NAMALWA (cell line): ENCODE measurements at places on chromosomes 5 and 9.

GRCh38 chr5:38878391-38879077 is 32.7 kb downstream of the OSMR start:
- no peak for DNase-seq

GRCh38 chr5:8505196-8505595 is 636.2 kb downstream of the MTRR start:
- DNase-seq: no peak

DNA sequence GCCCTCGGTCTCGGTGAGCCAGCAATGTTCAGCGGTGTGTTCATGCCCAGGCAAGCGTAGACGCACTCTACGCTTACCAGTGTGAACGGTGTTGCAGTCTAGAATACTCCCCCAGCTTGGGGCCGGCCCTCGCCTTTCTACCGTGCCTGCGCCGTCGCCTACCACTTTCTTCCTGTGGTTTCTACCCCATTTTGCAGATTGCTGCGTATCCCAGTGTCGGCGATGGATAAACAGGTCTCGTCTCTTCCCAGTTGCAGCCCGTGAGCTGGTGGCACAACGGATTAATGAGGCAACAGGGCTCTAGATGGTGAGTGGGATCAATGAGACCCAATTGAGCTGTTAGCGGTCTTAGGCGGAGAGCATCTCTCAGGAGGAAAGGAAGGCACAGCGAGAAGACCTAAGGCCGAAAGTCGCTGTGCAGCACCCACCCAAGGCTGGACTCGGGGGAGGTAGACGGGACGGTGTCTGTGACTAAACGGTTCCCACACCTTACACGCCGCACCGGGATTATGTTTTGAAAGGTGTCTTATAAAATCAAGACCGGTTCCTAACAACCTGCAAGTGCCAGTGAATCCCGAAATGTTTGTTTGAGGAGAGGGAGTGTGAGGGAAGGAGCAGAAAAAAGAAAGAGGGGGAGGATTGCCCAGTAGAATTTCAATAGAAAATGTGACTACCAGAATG is 5.8 kb downstream of the OTP start:
- DNase-seq: no peak

- DNase-seq: no peak
Measured at GRCh38 chr9:97970165-97970564, 13.0 kb upstream of the ANP32B start.

DNA sequence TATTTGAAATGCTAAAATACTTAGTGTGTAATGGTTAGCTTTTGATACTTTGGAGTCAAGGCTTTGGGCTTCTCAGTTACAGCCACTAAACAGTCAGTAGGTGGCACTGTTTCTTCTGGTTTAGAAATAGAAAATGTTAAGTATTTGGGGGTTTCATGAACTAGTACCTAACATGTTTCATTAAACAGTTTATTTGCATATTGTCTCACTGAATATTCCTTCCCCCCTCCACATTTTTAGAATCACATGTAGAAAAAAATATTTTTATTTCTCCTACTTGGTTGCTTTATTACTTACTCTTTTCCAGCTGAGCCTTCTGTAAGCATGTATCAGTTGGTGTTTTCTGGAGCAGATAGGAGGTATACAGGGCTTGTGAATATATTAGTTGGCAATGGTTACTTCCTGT is 48.0 kb downstream of the IPO11 start:
- DNase-seq: peak; percentile 79

DNA sequence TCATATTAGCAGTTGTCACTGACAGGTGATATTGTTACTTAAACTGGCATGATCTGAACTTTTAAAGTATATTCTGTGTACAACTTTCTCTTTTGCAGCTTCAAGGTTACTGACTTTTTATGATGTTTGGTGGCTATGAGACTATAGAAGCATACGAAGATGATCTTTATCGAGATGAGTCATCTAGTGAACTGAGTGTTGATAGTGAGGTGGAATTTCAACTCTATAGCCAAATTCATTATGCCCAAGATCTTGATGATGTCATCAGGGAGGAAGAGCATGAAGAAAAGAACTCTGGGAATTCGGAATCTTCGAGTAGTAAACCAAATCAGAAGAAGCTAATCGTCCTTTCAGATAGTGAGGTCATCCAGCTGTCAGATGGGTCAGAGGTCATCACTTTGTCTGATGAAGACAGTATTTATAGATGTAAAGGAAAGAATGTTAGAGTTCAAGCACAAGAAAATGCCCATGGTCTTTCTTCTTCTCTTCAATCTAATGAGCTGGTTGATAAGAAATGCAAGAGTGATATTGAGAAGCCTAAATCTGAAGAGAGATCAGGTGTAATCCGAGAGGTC is 5.9 kb downstream of the ZCCHC7 start:
- DNase-seq: no peak

GRCh38 chr5:168713051-168713450 is 133.9 kb upstream of the PANK3 start:
- DNase-seq: no peak

DNA sequence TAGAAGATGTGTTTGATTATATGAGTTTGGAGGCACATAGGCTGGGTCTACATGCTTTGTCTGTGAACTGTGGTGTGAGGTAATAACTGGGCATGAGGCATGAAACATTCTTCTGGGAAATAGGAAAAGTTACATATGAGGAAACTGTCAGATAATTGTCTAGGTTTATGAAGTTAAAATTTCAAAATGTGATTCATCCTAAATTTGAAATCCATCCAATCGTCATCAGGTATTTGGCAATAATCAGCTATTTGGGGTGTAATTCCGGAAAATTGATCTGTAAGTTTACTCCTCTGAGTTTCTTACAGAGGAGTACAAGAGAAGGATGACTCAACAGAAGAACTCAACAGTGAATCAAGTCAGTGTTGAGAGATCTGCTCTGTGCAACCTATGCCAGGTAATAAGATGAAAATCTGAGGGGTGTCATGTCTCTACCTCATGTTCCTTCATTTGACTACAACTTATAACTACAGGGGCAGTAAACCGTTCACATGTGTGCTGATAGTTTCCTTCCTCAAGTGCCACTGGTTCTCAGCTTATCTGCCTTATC is 1171.6 kb upstream of the CDH18 start:
- DNase-seq: no peak

DNA sequence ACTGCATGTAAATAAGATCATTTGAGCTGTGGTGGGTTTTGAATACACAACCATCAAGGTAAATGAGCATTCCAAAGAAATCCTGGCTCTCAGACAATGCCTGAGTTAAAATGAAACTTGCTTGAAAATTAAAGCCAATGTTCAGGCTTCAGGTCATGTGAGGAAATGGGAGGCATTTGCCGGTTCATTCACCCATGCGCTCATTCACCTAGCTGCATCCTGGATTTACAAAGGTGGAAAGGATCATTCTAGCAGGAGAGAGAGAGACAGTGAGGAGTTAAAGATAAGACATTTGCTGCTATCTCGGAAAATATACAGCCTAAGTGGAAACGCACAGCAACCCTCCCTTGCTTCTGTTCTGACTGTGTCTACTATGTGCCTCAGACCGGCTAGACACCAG is 143.8 kb upstream of the KLF4 start:
- no peak for DNase-seq

DNA sequence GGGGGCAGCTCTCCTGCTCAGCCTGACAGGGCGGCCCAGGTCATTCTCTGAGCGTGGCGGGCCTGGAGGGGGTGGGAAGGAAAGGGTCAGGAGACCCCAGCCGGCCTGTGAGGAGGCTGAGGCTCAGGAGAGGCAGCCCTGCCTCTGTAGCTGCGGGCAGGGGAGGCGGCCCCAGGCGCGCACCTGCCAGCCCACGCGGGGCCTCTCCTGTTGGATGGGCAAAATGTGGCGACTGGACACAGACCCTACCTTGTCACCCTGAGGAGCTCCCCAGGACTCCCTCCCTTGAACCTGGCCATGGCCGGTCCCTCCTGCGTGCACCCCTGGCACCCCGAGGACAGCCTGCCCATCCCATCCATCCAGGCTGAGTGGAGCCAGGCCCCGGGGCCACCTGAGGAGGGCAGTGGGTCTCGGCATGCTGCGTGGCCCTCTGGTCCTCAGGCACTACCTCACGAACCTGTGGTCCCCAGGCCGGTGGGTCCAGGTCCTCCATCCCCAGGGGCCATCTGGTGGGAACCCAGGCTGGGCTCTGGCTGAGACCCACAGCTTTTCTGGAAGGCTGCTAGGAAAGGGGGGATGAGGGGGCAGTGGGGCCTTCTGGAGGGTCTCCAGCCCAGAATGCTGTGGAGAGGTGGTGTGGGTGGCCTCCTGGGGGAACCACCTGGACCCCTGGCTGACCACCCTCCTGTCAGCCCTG is 15.1 kb upstream of the NRARP start:
- DNase-seq: no peak

DNA sequence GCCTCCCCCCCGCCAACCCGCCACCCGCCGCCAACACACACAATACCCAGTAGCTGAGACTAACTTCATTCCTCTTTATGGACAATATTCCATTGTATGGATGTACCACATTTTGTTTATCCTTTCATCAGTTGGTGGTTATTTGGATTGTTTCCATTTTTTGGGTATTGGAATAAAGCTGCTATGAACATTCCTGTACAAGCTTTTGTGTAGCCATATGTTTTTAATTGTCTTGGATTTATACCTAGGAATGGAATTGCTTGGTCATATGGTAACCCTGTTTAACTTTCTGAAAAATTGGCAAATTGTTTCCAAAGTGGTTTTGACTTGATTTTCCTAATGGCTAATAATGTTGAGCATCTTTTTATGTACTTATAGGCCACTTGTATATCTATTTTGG is 4.9 kb upstream of the UBTD2 start:
- DNase-seq: no peak

DNA sequence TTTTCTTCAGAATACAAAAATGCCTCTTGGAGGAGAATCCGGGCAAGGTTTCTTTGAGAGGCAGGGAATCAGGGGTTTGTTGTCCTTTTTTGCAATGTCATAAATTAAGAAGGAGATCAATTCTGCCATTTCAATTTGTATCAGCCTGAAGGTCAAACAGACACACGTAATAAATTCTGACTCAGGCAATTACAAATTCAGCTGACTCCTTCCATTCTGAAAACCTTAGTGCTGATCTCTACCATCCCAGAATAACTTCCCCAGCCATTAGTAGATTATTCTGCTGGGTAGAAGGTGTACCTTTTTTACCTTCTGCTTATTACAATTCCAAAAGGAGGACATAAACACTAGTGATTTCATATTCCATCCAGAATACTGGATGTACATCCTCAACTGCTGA is 516.6 kb downstream of the AGTPBP1 start:
- no peak for DNase-seq

DNA sequence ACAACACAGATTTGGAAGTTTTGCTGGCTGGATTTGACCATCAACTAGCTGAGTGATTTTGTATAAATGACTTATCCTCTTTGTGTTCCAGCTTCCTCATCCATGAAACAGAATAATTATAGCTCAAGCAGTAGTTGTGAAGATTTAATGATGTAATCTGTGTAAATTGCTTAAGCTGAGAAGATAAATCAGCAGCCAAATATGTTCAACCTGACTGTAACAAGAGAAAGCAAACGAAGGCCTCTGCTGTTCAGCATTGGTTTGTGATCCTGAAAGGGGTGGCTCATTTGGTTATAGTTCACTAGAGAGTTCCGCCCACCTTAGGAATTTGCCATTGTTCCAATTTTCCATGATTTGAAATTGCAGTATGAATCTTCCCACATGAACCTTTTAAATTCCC is 75.7 kb upstream of the CCDC112 start:
- DNase-seq: no peak

DNA sequence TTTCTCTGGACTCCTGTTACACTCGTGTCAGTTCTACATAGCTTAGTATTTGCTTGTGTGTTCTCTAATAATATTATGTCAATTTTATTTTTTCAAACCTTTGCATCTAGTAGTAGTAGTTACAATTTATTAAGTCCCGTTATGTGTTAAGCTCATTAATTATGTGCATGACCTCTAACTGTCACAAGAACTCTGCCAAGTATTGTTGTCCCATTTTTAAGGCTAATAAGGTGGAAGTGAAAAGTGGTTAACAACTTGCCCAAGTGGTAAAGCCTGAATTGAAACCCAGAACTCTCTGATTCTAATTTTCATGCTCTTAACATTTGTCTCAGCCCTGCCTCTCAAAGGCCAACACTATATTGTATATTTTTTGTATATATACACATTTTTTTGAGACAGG is 221.6 kb downstream of the DMRT2 start:
- no peak for DNase-seq

DNA sequence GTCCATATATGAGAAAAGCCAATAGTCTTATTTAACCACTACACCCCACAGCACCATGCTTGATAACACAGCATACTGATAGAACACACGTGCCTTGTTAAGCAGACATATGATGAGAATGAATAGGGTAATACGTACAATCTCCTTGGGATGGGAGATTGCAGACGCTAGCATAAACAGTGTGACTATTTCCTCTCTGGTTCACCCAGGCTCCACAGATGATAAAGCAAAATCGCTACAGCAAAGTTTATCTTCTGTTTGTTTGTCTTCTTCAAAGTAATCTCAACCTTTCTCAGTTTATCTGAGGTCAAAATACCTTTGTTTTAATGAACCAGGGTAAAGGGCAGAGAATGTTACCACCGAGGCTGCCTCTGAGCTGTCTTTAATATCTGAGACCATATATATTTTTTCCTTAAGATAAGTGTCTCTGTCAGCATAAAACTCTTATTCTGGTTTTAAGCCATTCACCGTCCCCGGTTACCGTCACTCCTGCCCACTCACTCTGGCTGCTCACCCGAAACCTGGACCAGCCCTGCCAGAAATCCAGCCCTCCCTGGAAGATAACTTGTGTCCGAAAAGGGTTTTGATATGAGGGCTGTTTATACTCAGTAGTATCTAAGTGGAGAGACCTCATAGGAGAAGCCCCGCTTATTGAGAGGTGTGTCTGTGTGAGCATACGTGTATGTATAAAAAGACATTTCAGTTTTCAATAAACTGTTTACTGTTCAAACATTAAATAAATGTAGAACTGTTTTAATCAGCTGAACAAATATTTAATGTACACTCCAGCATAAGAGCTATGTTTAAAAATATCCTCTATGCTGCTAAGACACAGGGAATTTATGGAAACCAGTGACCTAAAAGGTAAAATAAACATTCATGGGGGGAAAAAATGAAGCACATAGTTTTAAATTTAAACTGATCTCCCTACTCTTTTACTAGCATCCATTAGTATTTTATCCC is 465.4 kb downstream of the RASEF start:
- DNase-seq: no peak

- DNase-seq: no peak
Measured at GRCh38 chr5:169933127-169933526, 47.2 kb downstream of the INSYN2B start.

GRCh38 chr9:100196828-100197227 is 97.8 kb downstream of the INVS start:
- no peak for DNase-seq

- DNase-seq: no peak
Measured at GRCh38 chr9:120886490-120886967, 9.5 kb upstream of the PHF19 start.

GRCh38 chr9:70165006-70165602 is 93.7 kb upstream of the SMC5 start:
- DNase-seq: no peak

GRCh38 chr5:89246252-89246651 is 363.3 kb upstream of the MEF2C start:
- no peak for DNase-seq

GRCh38 chr9:104903609-104904008 is 24.3 kb downstream of the ABCA1 start:
- DNase-seq: no peak
